ENCODE measurements at places on chromosomes 3 and 15.

- no peak for DNase-seq
Observed at GRCh38 chr15:85276921-85277320, 103.5 kb upstream of the AKAP13 start.

GRCh38 chr3:121992601-121993560 is 29.2 kb downstream of the ILDR1 start:
- DNase-seq = no peak

DNA sequence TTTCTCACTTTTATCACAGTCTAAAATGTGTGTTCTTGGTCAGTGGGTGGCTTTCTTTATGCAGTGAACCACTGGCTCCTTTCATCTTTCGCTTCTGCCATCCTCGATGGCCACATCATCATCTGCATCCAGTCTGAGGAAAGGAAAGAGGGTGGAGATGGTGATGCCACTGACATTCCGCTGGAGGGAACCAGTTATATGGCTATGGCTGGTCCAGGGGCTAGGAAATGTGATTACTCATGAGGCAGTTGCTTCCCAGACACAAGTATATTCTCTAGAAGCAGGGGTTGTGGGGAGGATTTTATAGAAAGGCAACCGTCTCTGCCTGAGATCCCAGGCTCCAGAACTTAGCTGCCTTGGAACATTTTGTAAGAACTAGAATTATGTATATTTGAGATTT is 246.7 kb upstream of the AZI2 start:
- DNase-seq = no peak

DNA sequence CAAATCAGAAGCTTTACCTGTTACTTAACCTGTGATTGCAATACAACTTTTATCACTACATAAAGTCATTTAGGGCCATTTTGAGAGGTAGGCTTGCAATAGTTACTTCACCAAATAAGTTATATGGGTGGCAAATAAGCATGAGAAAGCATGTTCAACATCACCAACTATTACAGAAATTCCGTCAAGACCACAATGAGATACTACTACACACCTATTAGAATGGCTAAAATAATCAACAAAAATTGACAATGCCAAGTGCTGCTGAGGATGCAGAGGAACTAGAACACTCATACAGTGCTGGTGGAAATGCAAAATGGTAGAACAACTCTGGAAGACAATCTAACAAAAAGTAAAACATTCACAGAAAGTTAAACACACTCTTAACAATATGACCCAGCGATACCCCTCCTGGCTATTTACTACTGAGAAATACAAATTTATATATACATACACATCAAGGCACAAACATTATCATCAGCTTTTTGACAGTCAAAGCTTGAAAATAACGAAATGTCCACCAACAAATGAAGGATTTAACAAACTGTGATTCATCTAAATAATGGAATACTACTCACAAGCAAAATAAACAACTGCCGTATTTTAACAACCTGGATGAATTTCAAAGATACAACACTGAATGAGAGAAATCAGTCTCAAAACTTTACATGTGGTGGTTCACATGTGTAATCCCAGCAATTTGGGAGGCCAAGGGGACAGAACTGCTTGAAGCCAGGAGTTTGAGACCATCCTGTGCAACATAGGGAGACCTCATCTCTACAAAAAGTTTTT is 82.9 kb downstream of the MYO9A start:
- DNase-seq = no peak

GRCh38 chr3:37586280-37586679 is 275.4 kb upstream of the CTDSPL start:
- DNase-seq = no peak

- DNase-seq = no peak
Observed at GRCh38 chr15:91670108-91670507, 183.4 kb upstream of the SLCO3A1 start.

DNA sequence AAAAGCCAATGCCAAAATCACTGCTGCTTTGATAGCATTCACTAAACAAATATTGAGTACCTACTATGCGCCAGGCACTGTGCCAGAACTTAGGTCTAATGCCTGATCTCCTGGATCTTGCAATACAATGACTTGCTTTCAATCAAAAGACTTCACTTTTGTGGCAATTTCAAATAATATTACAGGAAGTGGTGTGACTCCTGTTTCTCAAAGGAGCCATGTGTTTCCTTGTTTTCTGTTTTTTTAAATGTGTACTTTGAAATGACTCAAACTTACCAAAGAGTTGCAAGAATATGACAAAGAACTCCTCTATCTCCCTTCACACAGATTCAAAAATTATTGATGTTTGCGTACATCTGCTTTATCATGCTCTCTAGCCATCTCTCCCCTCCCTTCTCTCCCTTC is 18.3 kb downstream of the OSBPL10 start:
- DNase-seq = no peak

DNA sequence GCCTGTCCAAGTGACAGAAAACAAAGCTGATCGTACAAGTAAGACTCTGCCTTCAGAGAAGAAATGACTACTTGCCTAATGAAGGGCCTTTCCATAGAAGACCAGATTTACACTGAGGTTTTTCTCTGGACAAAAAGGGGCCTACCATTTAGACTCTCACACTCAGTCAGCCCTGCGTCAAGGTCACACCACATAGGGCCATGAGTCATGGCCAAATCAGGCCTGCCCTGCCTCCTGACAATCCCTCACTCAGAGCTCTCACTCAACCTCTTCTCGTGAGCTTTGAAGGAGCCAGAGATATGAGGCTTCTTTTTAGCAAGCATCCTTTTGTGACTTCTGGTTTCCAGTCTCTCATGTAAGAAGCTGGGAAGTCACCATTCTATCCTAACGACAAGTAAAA is 68.1 kb upstream of the NMNAT3 start:
- no peak for DNase-seq

DNA sequence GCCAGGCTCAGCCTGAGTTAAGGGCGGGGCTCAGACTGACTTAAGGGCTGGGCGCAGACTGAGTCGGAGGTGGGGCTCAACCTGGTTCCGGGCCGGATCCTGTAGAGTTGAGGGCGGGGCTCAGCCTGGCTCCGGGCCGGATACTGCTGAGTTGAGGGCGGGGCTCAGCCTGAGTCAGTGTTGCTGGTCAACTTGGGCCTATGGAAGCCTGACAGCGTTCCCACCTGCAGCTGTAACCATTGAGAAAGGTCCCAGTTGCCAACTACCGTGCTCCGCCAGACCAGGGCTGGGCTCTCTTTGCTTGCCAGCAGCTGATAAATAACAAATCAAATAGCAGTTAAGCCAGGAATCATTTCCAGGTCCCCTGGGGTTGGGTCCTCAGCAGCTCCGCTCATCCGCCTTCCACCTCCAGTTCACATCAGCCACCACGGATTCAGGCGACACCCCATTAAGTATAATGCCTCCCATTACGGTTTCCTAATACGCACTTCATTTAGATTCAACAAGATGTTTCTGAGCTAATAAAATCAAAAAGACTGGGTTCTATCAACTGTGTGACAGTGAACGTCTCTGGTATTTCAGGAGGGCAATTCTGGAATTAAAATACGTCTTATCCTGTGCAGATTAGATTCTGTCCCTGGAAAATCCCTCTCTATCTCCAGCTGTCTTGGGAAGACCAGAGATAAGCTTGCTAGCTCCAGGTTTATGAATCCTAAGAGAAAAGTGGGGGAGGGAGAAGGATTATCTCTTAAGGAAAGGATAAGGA is 7.3 kb downstream of the GRIP2 start:
- DNase-seq = no peak

- DNase-seq = no peak
Observed at GRCh38 chr3:160472344-160472743, 22.8 kb upstream of the TRIM59 start.

DNA sequence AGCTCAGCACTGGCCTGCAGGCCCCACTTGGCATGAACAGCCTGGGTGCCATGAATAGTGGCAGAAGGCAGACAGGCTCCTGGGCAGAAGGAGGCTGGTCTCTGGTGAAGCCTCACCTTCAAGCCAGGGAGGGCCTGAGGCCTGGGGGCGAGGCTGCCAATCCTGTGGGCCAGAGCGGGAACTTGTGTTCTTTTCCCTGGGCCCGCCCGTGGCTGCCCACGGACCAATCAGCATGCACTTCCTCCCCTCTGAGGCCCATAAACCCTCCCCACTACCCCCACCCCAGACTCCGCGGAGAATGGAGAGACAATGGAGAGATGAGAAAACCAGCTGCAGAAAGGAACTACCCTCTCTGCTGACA is 283.8 kb upstream of the ROBO1 start:
- DNase-seq = no peak
